ENCODE measurements at places on chromosomes 6 and 20. TPM values are rescaled to one million over a fixed set of nuclear protein-coding genes. Genes with fewer than 3 reads are reported as not detected.

WFDC2 gene
- not detected for polyA plus RNA-seq

HTR1E gene
- not detected for polyA plus RNA-seq

HLA-DRA gene
- 41.3 TPM for polyA plus RNA-seq

CST2 gene
- not detected for polyA plus RNA-seq

STX11 gene
- polyA plus RNA-seq = 16.7 TPM

SIM1 gene
- not detected for polyA plus RNA-seq

TREML2 gene
- 1.4 TPM for polyA plus RNA-seq

C6orf118 gene
- not detected for polyA plus RNA-seq

PPARD gene
- 7.7 TPM for polyA plus RNA-seq

SLC2A10 gene
- 0.05 TPM for polyA plus RNA-seq

REPS1 gene
- 37.3 TPM for polyA plus RNA-seq

LY6G6F gene
- polyA plus RNA-seq = not detected

OR2H1 gene
- not detected for polyA plus RNA-seq

LY6G5C gene
- 10.3 TPM for polyA plus RNA-seq

SIRPB2 gene
- polyA plus RNA-seq = not detected

SCUBE3 gene
- 0.18 TPM for polyA plus RNA-seq

EYS gene
- polyA plus RNA-seq = not detected

TAF4 gene
- polyA plus RNA-seq = 1.4 TPM

TRIM40 gene
- not detected for polyA plus RNA-seq

NRSN1 gene
- not detected for polyA plus RNA-seq
